ENCODE measurements at places on chromosomes 2 and 18.

- DNase-seq, result no peak
Measured at GRCh38 chr2:54904836-54905235, 145.4 kb downstream of the RTN4 start.

DNA sequence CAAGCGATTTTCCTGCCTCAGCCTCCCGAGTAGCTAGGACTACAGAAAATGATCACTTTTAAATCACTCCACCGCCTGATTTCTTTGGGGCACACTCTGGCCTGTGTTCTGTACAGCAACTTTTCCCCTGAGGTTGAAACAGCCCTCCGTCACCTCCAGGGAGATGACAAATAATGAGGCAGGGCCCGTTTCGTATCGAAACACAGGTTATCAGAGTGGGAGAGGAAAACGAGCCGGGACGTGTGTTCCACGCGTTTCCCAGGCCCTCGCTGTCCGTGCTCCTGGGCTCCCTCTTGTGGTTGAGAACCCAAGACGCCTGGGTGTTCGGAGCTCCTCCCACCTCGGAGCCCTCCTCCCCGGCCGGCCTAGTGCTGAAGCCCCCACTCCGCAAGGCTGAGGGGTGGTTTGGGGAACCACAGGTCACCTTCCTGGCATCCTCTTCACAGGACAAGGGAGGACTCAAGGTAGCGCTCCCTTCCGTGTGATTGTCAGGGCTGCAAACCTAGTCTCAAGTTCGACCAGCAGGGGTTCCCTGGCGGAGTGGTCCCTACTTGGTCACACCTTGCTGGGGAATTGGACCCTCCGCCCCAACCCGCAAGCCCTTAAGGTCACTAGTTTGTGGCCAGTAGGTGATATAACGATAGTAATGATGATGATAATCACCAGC lies 12.8 kb downstream of the ATP6V1B1 start:
- DNase-seq, result peak; percentile 59

- DNase-seq, result no peak
Measured at GRCh38 chr2:171703574-171704347, 16.5 kb downstream of the DYNC1I2 start.

DNA sequence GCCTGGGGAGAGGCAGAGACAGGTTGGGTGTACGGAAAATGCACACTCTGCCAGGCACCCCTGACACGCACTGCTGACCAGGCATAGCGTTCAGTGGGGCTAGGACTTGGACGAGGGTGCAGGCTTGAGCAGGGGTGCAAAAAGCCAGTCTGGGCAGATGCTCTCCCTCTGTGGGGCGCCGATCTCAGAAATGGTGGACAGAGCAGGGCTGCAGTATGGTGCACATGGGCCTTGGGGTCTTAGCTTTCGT lies 1.0 kb upstream of the ARHGEF4 start:
- DNase-seq, result no peak

DNA sequence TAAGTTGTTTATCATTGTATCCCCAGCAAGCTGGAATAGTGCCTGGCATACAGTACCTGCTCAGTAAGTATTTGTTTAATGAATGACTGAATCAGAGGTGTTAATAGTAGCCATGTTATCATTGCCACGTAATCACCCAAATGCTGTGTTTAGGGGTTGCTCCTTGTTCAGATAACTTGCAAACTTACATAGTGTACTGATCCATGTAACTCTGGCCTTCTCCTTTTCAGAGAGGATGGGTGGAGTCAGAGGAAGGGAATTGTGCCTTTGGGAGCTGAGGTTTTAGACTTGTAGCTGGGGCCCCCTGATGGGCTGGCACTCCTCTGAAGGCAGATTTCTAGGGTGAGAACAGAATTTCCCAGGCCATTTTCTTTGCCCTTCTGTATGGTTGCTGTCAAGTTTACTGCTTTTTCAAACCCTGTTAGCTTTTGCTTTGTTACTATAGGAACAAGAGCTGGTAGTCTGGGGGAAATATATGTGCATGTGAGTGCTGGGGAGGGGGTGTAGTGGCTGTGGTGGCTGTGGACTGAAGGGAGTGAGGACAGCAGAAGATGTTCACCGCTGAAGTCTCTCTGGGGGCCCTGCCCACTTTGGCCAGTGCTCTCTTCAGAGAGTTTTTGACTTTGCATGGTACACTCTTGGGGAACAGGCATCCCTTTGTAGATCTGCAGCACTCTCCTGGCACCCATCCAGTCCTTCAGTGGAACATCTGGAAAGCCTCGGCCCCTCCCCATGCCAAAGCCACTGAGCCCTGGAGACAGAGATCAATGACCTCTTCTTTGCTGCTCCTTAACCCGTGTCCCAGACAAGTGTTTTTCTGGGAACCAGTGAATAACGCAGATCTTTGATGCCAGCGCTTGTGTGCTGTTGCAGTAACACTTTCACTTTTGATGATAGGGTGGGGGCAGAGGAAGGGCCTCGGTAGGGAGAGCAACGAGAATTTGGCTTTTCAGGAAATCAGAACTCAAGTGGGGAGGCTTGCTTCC lies 209.0 kb downstream of the PRKCE start:
- DNase-seq, result no peak

DNA sequence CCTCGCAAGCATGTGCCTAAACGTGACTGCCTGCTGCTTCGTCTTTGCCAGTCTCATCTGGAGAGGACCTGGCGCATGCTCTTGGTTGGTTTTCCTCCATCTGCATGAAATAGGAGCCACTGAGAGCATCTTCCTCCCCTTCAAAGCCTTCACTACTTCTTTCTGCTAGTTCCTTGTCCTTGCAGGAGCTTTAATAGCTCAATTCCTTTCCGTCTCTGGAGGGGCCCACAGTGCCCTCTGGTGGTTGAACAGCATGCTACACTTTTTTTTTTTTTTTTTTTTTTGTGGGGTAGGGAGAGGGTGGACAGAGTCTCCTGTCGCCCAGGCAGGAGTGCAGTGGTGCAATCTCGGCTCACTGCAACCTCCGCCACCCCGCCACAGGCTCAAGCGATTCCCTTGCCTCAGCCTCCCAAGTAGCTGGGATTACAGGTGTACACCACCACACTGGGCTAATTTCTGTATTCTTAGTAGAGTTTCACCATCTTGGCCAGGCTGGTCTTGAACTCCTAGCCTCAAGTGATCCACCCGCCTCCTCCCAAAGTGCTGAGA lies 59.6 kb downstream of the SP110 start:
- DNase-seq, result no peak

GRCh38 chr2:57107353-57107752 lies 923.6 kb downstream of the CCDC85A start:
- no peak for DNase-seq

DNA sequence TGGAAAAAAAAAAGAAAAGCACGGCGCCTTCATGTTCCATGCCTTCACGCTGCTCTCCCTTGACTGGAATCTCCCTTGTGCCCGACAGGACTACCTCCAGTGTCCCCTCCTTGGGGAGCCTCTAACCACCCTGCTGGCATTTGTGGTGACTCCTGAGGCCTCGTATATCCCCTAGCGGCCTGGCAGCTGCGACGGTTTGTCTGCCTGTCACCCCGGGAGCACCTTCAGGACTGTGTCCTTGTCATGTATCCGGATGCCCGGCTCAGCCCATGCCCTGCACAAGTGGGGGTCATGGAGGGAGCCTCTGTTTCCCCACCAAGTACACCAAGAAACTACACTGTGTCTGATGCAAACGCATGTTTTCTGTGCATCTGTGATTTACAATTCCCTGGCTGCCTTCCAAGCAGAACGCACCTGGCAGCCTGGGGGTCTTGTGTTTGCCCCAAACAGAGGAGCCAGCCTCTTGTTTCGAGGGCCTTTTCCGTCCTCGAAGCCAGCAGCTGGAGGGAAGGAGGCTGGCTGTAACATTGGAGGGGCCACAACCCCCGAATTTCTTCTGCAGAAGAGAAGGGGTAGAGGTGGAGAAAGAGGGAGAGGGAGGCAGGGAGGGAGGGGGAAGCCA lies 18.9 kb downstream of the TWIST2 start:
- DNase-seq, result no peak

DNA sequence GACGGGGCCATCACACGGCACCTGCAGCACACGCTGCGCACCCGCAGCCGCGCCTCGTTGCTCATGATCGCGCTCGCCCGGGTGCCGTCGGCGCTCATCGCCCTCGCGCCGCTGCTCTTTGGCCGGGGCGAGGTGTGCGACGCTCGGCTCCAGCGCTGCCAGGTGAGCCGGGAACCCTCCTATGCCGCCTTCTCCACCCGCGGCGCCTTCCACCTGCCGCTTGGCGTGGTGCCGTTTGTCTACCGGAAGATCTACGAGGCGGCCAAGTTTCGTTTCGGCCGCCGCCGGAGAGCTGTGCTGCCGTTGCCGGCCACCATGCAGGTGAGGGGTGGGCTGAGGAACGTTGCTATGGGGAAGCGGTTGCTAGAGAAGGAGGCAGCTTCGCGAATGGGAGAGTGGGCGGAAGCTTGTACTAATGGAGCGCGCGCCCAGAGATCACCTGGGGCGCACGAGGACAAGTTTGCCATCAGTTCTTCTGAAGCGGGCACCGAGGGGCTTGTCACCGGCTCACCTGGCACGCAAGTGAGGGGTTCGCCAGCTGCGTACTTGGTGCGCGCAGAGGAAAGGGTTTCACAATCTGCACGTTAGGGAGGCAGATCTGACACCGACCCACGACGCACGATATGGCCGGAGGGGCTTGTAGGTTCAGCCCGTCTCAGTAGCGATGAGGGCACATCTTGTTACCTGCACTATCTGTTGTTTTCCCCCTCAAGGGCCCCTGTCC lies 45.6 kb downstream of the DDX18 start:
- no peak for DNase-seq

DNA sequence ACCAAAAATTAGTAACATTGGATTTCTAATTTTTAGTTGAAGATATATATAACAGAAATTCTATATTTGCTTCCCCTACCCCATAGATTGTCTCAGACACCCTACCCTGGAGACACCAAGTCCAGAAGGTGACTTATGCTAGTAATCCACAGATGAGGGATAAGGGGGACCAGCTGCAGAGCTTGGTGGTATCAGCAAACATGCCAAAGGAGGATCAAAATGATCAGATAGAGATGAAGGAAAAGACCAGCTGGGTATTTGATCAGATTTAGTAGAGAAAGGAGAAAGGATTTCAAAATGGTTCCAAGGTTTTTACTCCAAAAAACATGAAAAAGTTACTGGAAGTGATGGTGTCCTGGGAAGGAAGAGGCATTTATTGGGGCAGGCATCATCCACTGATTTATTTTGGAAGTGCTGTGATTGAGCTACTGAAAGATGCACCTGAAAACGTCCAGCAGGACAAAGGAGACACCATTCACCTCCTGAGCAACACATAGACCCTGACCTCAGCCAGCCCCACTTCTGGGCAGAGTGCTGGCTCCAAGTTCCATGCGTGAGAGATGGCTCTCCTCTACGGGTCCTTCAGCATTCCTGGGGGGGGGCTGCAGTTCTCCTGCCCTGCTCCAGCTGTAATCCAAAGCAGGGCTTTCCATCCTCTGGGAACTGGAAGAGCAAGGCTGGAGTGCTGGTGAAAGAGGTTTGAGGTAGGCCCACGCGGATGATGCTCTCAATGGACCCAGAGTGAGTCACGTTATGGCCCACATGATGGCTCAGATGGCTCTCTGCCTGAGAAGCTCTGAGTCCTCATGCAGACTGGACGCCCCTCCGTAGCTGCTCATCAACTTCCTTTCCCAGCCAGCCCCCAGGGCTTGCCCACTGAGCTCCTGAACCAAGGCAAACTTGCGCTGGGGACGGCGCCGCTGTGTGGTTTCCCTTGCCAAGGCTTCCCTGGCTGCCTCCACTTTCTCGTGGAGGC lies 3.7 kb upstream of the LRRFIP1 start:
- DNase-seq, result no peak

- no peak for DNase-seq
Measured at GRCh38 chr2:159497256-159497655, 119.1 kb downstream of the BAZ2B start.

DNA sequence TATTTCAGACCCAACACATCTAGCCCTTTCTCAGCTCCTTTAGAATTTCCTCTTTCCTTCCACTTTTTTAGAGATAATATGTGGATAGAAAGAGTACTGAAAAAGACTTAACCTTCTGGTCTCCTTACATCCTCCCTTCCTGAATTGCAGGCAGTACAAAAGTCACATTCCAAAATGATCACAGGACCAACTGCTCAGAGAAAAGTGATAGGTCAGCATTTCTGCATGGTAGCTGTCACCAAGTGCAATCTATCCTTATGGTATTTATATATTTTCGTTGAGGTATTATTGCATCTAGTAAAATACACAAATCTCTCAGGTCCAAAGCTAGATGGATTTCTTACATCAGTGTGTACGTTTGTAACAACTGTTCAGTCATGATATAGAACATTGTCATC lies 427.5 kb downstream of the LPIN1 start:
- DNase-seq, result no peak

DNA sequence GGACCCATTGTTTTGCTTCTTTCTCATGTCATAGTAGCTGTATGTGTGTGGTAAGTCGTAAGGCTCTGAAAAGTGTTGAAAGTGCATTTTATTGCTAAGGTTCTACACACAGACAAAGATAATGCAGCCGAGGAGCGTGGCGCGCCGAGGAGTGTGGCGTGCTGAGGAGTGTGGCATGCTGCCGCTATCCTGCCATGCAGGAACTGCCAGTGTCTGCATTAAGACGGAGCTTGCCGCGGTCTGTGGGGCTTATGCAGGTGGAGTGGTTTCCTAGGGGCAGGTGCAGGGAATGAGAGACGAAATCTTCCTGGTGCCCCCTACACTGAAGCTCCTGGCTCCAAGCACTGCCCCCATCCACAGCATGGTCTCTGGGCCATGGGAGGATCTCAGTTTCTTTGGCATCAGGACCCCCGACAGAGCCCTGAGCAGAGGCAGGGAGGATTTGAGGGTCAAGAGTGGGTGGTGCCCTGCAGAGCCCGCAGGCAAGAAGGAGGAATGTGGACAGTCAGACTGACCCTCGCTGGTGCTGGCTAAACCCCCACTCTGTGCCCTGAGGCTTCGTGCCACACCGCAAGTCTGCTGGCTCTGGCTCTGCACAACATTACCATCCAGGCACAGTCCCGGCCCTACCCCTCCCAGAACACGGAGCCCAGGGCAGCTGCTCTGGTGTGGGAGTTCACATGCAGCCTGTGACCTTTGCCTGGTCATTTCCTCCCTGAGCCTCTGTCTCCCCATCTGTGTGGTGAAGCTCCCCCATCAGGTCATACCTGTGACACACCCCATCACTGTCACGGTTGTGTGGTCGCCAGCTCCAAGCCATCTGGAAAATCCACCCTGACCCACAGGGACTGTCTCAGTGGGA lies 3.2 kb downstream of the SNED1 start:
- DNase-seq, result no peak

DNA sequence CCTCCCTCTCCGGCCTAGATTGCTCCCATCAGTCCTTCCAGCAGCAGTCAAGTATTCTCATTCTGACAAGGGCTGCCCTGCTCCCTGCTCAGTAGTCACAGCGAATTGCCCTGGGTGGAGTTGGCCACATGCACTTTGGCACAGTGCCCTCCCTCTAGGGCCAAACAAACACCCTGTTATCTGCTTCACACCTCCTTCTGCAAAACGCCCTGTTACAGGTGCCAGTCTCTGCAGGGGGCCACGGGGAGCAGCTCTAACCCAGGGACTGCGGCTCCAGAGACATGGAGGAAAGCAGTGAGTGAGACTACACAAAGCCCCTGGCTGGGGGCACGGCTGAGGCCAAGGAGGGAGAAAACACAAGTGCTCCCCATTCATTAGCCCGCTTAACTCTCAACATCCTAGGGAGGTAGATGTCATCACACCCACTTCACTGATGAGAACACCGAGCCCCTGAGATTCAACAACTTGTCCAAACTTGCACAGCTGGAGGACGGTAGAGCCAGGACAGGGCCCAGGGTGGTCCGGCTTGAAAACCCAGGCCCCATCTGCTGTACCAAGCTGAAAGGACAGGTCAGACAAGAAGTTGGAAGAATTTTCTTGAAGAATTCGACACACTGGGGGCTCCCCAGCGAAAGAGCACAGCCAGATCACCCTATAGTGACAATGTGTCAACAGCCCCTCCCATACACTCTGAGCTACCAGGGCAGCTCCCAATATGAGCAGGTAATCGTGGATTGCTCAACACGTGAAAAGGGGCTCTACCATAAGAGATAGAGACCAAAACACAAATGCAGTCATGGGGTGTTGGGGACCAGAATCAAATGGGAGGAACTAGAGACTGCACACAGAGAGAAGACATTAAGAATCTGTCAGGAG lies 8.7 kb upstream of the TFCP2L1 start:
- no peak for DNase-seq

All from activated naive CD4-positive, alpha-beta T cell (primary cell).